ENCODE measurements at places on chromosomes 6 and 20.

DNA sequence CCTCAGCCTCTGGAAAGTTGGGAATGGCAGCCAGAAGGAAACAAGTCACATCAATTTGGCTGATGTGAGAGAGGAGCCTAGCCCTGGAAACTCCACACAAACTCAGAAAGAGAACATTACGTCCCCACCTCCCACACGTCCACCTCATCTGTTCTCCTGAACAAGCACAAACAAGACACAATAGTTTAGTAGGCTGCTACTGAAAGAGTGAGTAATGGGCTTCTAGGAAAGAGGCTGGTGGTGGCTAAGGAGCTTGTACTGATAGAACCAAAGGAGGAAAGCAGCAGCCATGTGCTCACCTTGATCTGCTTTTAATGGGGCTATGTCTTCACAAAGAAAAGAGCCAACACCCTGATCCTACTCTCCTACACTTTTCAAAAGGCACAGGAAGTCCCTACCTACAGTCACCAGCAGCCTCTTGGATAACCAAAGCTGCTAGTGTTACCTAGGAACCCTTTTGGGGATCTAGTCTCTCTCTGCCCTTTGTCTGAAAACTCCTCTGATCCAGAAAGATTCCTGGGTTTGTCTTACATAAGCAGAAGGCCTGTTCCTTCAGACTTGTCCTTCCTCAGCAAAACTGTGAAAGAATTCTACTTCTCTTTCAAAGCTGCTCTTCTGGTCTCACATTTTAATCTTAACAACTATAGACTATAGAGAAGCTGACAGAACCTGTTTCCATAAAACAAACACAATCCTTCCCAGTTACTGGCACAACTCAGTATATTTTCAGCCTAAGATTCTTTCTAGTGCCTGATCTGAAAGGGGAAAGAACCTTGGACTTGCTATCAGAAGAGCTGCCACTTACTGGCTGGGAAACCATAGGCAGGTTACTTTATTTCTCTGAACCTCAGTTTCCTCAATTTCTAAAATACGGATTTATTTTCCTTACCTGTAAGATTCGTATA lies 3.1 kb downstream of the PLAGL2 start:
- DNase-seq, result no peak

GRCh38 chr6:151058021-151058733 lies 181.6 kb upstream of the AKAP12 start:
- DNase-seq, result no peak

DNA sequence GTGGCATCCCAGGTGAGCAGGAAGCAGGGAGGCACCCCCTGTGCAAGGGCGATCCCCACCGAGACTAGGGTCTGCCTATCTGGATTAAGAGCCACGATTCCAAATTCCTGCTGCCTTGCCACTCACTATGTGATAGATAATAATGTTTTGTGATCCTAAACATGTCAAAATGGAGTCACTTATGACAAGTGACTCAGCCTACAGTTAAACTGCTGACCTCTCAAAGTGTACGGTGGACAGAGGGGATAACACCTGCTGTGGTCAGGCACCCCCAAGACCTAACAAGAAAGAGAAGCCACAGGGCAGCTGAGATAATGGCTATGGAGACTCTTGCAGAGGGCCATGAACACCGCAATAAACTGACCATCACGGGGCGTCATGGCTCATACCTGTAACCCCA lies 16.0 kb upstream of the SNTA1 start:
- DNase-seq, result no peak

DNA sequence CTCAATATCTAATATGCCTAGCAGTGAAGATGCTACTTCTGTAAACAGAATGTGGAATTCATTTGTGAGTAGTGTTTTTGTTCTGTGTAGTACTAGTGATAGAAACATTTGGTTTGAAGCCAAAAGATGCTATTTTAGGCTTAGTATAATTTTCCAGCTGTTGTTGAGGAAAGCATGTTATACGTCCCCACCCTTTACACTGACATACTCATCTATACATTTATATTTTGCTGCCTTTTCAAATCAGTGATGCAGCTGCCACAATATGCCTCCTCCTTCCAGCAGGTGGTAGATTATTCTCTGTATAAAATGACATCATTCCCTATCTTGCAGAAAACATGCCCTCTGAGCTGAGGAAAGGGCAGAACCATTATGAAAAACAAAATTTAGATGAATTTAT lies 1217.6 kb upstream of the GJE1 start:
- no peak for DNase-seq

GRCh38 chr6:16414205-16414604 lies 175.8 kb downstream of the GMPR start:
- no peak for DNase-seq
